ENCODE measurements at places on chromosomes 1 and 21.

- peak; percentile 57 for DNase-seq
Observed at GRCh38 chr1:198001776-198002408, 84.7 kb downstream of the LHX9 start.

GRCh38 chr1:159993911-159994310 lies 37.9 kb downstream of the PIGM start:
- DNase-seq: no peak

GRCh38 chr1:84688463-84689061 lies 1.7 kb downstream of the SSX2IP start:
- peak; percentile 44 for DNase-seq

DNA sequence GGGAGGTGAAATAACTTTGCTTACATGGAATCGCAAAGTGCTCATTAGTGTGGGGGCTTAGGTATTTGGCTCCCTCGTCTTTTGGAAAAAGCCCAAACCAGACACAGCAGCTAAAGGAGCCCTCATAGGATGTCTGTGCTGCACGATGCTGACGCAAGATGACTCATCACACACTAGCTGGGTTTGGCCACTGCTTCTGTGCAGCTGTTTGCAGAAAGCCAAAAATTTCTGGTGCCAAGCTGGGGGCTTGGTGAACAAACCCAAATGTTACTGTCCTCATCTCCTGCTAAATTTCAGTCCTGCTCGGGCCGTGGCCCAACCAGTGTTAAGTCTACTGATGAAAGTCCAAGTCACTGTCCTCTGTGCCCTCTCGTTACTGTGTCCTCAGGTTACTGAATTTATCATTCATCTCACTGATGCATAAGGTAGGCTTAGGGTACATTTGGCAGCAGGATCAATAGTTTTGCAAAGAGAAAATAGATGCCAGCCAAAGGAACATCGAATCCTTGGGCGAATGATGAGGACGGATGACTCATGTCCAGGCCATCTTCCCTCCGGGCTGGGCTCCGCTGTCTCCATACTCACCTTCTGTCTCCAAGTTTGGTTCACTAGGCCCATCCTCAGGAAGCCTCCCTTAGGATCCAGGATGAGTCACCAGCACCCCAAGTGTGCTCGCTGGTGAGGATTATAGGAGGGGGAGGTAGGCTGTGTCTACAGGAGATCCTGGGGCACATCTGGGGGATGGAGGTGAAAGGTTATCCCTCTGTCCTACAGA lies 177.7 kb downstream of the ADSS2 start:
- DNase-seq: peak; percentile 98

DNA sequence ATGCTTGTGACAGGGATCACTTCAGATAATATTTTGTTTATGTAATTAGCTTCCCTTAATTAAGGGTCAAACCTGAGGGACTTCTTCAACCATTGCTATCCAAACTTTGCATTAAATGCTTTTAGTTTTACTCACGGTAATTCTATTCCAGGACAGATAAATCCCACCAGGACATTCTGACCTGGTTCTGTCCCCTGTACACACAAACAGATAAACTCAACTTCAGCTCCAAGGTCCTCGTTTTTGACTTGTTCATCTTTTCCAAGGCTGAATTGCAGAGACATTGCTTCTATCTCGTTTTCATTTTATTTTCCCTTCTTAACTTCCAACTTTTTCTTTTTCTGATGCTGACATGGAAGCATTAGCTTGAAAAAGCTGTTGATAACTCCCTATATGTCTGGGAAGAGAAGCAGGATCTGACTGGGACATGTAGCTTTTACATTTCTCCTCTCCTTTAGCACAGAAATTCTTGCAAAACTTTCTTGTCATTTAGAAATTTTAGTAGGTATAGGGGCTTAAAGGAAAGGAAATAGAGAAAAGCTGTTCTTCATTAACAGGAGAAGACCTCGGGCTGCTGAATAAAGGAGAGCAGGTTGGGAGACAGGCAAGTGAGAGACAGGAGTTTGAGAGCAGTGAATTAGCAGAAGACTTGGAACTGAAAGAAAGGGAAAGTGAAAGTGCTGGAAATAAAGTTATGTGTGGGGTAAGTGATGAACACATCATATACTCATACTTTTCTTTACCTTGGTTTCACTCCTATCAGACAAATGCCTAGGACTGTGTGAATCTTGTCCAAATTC lies 231.7 kb upstream of the B3GALT2 start:
- peak; percentile 54 for DNase-seq

DNA sequence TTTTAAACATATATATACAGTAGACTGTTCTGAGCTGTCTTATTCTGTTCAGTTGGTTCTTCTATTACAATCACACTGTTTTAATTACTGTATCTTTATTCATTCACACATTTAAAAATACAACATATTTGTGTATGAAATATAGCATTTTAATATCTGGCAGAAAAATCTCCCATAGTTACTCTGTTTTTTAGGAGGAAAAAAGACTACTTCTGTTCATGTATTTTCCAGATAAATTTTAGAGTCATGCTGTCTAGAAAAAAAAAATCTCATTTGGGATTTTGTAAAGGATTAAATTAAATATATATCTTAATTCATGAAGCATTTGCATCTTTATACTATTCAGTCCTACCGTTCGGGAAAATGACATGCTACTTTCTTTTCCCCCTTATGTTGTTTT lies 101.8 kb upstream of the CD34 start:
- no peak for DNase-seq

GRCh38 chr21:37564341-37564923 lies 197.9 kb downstream of the DYRK1A start:
- DNase-seq: peak; percentile 99
